ENCODE measurements at places on chromosomes 2 and 18.

GRCh38 chr2:215831296-215831913, 181.9 kb downstream of the MREG start:
- DNase-seq: no peak

DNA sequence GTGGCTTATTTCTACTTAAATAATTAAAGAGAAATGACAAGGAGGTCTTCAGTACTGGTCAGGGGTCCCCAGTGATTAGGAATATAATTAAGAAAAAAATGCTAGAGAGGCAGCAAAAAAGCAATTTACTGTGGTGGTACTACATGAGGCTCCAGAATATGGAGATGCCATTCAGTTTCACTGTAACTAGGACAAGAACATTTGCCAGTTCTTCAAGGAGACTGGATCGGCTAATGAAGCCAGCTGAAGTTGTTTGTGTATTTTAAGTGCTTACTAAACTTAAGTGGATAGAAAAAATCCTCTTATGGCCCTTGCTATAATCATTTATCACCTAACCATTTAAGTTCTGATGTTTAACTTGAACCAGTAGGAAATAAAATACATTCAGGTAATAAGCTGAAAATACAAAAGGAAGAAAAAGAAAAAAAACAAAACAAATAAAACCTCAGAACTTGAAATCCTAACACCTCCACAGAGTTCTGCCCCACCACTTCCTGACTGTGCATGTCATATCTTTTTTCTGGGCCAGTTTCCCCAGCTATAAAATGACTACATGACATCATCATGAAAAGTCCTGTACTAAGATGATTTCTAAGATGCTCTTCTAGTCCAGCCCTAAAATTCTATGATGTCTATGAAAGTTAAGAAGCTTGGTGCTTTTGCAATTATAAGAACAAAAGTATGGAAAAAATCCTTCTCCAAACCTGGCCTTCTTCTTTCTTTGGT, 98.0 kb downstream of the TRABD2A start:
- peak; percentile 17 for DNase-seq

DNA sequence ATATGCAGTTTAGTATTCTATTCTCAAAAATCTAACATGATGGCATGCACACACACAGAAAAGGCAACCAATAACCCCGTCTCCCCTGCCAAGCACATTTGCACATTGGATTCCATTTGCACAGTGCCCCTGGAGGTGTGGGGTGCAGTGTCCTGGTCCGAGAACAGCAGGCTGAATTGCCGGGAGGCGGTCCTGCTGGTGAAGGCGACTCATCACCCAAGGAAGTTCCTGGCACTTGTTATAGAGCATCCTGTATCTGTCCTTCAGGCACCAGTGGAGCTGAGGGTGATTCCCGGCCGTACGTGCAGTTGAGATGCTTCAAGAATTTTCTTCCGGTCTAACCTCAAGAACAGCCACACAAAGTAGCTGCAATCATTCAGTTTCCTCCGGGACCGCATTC, 73.0 kb upstream of the RAB12 start:
- no peak for DNase-seq

GRCh38 chr2:10447300-10447894, 730 bp downstream of the ODC1 start:
- DNase-seq: no peak

DNA sequence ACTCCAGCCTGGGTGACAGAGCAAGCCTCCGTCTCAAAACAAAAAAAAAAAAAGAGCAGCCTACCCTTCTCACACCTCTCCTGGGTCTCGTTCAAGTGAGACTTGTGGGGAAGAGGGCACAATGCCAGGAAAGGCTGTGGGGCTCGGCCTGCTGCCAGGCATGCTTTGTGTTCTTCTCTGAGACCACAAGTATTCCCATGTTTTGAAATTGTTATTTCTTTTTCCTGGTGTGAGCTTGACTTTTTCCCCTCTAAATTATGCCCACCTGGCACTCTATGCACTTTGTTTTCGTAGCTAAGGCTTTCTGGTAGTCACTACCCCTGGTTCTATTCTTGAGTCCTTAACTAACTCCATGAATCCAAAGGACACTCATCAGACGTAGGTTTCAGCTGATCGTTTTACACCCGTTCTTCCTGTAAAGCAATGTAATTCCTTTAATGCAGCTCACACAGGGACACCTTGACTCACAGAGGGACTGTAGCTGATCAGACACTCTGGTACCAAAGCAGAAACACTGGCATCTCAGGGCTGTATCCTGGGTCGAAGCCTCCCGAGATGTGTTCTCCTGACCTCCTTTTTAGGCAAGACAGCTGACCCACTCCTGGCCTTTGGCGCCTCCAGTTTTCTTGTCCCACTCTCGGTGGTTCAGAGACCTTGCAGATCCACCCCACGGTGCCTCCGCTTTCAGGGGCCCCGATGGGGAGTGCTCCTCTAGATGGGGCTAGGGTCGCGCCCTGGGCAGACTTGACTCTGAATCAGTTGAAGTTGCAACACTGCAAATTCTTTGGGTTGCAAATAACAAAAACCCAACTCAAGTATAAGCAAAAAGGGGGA, 193.3 kb upstream of the AGAP1 start:
- no peak for DNase-seq

DNA sequence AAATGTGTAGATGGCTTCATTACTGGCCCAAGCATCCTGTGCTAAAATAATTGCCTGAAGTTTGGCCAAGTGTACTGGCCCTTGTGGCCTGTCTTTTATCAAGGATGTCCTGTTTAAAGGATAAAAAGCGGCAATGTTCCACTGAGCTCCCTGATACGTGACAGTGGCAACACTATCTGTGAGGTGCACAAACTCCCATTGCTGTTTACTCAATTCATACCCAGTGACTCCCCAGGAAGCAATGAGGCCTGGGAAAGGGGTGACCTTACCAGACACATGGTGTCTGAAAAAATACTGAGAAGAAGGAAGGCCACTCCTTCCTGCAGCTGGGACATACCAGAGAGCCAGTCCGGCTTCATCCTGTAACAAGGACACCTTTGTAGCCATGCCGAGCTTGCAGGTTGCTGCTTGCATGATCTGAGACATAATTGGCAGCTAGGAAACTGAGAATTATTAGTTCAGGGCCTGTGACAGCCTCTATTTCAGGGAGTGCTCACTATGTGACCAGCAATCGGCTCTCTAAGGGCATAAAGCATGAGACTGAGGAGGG, 198.5 kb upstream of the LRATD1 start:
- DNase-seq: no peak

DNA sequence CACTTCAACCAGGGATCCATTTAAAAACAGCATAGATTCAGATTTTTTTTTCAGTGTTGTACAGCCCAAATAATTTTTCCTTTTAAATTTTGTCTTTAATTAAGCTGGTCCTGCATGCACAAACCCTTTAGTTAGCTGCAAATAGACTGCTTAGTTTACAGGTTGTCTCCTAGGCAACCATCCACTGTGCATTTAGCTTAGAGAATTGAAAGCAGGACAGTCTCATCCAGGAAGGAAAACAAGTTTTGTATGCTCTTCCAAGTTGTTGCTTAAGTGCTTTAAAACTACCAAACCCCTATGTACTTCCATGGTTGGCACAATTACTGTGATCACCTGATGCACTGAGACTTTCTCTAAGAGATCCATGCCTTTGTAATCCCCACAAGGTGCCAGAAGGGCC, at the start of gene MAP3K19:
MAP3K19 (minus strand) TSS at position 148 of the 400 bp plus-strand sequence. CDS start 22,800 bp downstream, outside the sequence.
- no peak for DNase-seq

DNA sequence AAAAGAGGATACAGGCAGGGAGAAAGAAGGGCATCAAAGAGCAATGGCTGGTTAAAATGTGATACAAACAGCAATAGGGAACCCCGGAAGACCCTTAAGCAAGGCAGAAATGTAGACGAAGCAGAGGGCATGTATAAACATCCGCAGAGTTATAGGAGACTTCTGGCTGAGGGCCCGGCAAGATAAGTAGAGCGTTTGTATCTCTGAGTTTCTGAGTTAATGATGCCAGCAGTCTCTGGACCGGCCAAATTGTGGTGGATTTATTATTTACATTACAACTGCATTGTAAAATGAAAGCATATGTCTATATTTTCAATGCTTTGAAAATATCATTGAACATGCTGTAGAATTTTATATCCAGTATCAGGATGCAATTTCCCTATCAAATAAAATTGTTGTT, 148.0 kb upstream of the KCTD1 start:
- DNase-seq: no peak

DNA sequence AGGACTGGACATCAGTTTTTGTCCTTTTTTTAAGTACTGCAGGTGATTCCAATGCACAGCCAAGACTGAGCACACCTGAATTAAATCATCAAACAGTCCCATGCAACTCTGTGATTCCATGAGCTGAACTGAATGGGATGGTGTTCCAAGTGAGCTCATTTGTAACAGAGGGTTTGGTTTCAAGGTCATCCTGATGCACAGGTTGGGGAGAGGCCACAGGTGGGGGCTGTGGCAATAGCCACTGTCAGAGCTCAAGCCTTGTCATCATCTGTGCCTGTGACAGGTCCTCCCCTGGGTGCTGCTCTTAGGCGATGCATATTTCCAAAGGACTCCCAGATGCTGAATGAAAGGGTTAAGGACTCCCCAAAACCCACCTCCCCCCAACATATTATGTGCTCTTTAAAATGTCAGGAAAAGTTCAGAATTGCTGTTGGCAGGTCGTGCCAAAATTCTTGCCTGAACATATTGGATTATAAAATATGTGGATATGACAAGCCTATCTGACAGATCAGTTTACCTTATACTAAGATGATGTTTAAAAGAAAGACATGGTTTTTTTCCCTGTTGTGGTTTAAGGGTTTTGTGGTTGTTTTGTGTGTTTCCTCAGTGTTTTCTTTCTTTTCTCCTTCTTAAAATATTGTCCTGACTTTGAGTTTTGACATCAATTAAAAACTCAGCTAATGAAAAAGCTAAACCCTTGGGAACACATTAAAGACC, 263.5 kb upstream of the SIX2 start:
- DNase-seq: no peak

DNA sequence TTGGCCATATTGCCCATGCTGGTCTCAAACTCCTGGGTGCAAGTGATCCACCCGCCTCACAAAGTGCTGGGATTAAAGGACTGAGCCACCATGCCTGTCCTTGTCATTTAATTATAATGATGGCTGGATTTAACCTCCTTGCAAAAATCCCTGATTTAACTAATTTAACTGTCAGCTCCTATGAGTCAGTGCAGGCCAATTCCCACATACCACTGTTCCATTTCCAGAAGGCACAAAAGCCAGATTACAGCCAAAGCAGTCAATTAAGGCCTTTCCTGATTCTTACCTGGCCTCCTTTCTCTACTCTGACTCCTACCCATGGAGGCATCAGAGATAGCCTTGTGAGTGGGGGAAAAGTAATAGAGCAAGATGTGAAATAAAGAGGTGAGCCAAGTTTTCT, 12.3 kb upstream of the SLC35F5 start:
- DNase-seq: no peak

DNA sequence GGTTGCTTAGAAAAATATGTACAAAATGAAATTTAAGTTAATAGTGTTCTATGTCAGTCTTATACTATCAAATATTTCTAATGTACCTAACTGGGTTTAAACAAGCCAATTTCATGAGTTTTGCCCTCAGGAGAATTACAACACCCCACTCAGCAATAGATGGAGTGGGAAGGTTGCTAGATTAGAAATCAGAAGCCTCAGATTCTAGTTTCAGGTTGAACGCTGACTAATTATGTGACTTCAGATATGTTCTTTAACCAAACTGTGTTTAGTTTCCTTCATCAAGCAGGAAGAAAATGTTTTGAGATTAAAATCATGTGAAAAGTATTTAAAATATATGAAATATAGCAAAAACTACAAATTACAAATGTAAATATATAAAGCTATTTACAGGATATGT, 133.8 kb upstream of the KCNH7 start:
- DNase-seq: no peak

Measured in activated T-cell treated with anti-CD3 and anti-CD28 coated beads, Interleukin-2, amount 50 U/mL, for 4 hours (primary cell).